Activated CD8-positive, alpha-beta memory T cell treated with anti-CD3 and anti-CD28 coated beads, Interleukin-2, amount 50 U/mL, for 4 hours (primary cell): ENCODE measurements at places on chromosomes 6 and 20.

GRCh38 chr6:35321091-35321490, 21.3 kb upstream of the PPARD start:
- DNase-seq, result no peak

GRCh38 chr6:20467437-20467836, 65.8 kb downstream of the E2F3 start:
- DNase-seq, result no peak

- DNase-seq, result no peak
Measured at GRCh38 chr6:96760153-96760687, 77.1 kb downstream of the GPR63 start.

GRCh38 chr20:32467506-32468312, 109.6 kb downstream of the ASXL1 start:
- DNase-seq, result no peak

DNA sequence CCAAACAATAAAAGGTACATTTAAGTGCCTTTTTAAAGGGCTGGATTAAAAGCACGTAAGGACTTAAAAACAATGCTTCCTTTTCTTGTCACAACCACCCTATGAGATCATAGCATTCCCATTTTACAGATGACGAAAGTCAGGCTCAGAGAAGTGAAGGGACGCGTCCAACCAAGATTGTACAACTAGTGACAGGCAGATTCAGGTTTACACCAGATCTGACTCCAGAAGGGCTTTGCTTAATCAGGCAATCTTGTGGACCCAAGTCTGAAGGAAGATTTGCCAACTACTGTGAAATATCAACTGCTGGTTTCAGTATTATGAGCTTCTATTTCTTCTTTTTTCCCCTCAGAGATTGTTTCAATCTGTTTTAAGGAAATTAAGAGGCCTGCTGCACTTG, 877 bp downstream of the ENPP4 start:
- DNase-seq, result no peak

DNA sequence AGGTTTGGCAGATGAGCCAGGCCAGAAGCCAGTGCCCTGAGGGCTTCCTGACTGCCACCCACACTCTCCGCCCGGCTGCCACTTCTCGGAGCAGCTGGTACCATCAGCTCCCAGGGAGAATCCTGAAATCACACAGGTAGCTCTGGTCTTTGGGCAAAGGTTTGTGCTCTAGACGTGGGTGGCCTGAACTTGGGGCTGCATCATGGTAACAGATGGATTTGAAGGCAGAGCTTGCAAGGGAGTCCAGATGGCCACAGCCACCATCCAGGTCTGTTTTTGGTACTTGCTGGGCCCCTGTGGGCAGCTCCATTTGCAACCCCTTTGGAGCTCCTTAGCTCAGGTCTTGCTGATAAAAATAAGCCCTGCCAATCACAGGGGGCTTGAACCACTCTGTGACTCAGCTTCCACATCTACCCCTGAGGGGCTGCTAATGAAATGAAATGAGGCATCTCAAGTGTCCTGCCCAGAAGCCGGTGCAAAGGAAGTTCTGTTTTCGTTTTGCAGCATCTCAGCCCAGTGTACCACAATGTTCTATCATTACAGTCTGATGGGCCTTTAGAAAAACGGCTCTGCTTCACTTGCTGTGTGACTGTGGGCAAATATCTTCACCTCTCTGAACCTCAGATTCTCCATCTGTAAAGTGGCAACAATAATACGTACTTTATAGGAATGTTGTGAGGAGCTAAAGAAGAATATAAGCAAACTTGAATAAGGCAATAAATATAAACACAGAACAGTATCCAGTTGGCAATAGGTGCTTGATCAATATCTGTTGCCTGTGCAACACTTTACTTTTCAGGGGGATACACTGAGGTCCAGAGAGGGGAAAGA, 25.1 kb upstream of the CDH22 start:
- DNase-seq, result no peak

DNA sequence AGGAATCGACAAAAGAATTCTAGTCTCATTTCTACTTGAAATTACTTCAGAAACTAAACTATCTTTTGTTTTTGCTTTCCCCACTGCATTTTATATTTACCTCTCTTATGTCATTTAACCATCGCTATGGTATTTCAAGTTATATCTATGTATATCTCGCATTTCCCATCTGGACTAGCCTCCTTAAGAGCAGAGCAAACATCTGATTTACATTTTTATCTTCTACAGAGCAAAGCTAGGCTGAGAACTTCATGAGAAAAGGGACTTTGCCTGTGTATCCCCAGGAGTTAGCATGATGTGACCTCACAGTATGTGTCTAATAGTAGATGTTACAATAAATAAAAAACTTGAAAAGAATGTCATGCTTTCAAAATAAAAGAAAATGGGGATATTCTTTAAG, 201.2 kb downstream of the PTPRK start:
- no peak for DNase-seq

GRCh38 chr6:127058936-127059335, 59.5 kb upstream of the RSPO3 start:
- no peak for DNase-seq

GRCh38 chr20:55947701-55948100, 57.6 kb downstream of the CBLN4 start:
- DNase-seq, result no peak

- no peak for DNase-seq
Measured at GRCh38 chr6:3341467-3341866, 82.7 kb downstream of the PSMG4 start.

- no peak for DNase-seq
Measured at GRCh38 chr20:14310977-14311627, 26.3 kb downstream of the FLRT3 start.

DNA sequence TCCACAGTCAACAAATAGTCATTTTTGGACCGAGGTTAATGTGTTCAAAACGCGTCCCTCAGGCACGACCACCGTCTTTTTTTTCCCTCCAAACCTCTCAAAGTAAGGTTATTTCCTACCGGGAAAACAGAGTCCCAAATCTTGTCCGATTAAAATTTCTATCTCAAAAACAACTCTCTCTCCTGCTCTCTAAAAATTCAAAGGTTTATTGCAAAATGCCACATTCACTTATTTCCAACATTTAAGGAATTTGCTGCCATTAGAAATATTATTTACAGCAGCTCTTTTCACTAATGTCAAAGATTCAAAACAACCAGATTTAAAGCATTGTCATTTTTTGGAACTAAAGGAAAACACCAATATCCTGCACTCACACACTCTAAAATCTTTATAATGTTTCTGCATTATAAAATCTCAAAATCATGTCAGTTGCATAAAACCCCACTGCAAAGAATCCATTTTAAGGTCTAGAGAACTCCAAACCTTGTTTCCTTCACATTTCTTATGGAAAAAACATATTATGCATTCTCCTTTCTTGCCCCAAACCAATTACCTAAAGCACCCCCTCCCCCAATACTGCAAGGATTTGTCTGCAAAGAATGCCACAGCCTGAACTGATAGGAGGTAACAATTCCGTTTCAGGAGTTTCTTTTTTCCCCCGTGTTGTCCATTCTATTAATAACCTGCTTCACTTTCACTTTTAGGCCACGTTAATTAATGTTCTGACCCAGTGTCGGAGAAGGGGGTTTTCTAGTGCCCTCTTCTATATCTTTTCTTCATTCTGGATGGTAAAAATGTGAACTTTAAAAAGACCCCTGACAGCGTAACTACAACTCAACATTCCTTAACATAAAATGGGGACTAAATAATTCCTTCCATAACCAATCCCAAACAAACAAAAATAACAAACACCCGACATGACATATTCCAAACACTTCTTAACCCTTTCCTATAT, 1.4 kb downstream of the NRN1 start:
- no peak for DNase-seq

- DNase-seq, result no peak
Measured at GRCh38 chr6:7446619-7447325, 57.2 kb downstream of the RIOK1 start.

DNA sequence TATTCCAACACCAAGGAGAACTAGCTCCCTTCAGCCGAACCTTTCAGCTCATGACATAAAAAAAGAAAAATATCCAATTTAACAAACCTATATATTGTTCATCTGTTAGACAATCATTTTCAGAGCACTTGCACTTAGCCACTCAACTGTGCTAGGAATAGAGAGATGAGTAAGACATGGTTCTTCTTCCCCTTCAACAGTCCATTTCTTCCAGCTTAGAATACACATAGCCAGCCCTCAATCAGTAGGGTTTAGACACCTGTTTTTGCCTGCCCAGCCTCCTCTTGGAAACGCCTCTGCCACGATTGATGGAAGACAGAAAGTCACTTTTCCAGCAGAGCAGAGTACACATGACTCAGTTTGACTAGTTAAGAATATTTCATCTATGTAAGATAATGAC, 21.8 kb downstream of the ADNP start:
- no peak for DNase-seq

DNA sequence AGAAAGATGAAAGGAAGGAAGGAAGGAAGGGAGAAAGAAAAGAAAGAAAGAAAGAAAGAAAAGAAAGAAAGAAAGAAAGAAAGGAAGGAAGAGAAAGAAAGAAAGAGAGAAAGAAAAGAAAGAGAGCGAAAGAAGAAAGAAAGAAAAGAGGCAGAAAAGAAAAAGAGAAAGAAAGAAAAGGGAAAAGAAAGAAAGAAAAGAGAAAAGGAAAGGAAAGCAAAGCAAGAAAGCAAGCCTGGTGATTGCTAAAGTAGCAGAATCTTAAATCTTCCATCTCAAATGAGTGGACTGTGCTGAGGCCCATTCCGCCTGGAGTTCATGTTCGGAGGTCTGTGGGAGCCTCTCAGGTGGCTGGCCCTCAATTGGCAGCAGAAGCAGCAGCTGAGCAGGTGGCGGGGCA, 148.4 kb downstream of the TFAP2A start:
- no peak for DNase-seq

DNA sequence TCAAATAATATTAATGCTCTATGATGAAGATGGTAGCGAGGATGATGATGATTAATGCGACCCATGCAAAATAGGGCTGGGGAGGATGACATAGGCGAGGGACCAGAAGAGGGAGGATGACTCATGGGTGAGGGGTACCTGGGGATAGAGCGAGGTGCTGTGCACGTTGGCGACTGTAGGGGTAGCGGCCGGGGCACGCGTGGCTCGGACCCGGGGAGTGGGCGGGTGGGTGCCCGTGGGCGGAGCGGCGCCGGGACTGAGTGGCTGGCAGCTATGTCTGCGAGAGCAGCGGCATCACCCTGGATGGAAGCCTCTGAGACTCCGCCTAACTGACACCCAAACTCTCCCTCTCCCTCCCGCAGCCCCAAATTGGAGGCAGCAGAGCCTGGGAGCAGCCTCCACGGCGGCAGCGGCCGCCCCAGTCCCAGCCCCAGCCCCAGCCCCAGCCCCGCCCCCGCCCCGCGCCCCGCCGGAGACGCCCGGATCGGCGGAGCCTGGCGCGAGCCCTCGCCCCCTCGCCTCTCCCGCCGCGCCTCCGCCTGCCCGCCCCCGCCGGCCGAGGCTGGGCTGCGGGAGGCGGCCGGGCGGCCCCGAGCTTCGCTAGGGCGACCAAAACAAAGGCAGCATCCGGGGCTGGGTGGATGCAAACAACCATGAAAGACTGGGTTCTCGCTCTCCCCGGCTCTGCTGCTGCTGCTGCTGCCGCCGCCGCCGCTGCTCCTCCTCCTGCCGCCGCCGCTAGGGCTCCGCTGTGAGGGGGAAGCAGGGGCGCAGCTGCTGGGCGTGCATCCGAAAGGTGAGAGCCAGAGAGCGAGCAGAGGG, at the start of gene RIMS1:
TSS of gene RIMS1 (plus strand) at position 367 of the 822 bp plus-strand sequence. CDS start 474 bp downstream, outside the sequence.
- no peak for DNase-seq
